ENCODE measurements at places on chromosomes 2 and 18.

DNA sequence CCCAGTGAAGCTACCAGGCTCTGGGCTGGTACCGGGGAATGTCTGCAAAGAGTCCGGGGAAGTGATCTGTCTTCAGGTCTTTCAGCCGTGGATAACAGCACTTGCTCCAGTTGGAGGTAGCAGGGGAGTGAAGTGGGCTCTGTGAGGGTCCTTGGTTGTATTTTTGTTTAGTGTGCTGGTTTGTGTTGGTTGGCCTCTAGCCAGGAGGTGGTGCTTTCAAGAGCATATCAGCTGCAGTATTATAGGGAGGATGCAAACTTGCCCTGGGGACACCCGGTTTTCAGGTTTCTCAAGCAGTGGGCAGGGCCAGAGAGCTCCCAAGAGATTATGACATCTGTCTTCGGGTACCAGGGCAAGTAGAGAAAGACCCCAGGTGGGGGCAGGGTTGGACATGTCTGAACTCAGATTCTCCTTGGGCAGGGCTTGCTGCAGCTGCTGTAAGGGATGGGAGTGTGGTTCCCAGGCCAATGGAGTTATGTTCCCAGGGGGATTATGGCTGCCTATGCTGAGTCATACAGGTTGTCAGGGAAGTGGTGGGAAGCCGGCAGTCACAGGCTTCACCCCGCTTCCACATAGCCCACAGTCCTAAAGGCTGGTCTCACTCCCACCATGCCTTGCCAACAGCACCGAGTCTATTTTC is 34.4 kb downstream of the ACAA2 start:
- no peak for DNase-seq

DNA sequence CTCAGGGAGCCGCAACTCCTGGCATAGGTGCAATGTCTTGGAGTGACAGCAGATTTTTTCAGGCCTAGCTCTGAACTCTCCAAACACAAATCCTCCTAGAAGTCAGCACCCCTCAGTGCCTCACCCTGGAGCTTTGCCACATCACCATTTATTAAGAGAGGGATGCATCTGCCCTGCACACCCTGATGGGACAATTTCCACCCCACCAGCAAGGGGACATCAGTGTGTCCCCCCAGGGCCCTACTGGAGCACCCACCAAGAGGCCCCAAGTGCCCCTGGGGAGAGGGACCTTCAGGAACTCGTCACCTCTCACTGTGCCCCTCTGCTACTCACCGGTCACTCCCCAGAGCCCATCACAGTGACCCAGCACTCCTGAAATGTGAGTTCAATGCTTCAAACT is 144.7 kb downstream of the NDUFA10 start:
- no peak for DNase-seq

DNA sequence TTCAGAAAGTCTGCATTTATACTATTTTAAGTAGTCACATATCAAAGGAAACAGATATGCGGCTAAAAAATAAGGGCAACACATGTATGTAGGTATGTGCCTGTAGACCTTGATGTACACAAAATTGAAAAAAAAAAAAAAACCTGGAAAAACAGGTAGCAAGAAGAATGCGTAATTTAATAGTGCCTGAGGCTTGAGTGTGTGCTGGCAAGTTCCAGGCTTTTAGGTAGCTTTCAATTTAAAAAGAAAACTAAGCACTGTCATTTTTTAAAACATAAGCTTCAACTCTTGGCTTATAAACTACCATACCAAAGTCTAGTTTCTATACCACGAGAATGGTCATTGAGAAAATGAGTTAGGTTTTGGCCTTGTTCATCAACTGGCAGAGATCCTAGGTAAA is 72.3 kb downstream of the OTX1 start:
- no peak for DNase-seq

DNA sequence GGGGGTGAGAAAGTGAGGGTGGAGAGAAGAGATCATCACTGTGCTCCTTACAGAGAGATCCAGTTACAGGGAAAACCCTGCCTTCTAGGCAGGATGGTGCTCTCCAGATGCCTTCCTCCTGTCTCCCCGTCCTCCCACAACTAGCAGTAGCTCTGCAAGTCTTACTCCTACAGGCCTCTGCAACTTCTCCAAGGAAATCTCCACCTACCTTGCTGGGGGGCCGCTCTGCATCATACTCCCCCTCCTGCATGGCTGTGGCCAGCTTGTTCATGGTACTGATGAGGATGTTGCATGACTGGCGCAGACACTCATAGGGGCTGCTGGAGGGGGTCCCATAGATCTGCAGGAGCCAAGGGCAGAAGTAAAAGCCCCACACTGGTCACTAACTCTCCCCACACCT is 14.1 kb downstream of the DCTN1 start:
- no peak for DNase-seq

DNA sequence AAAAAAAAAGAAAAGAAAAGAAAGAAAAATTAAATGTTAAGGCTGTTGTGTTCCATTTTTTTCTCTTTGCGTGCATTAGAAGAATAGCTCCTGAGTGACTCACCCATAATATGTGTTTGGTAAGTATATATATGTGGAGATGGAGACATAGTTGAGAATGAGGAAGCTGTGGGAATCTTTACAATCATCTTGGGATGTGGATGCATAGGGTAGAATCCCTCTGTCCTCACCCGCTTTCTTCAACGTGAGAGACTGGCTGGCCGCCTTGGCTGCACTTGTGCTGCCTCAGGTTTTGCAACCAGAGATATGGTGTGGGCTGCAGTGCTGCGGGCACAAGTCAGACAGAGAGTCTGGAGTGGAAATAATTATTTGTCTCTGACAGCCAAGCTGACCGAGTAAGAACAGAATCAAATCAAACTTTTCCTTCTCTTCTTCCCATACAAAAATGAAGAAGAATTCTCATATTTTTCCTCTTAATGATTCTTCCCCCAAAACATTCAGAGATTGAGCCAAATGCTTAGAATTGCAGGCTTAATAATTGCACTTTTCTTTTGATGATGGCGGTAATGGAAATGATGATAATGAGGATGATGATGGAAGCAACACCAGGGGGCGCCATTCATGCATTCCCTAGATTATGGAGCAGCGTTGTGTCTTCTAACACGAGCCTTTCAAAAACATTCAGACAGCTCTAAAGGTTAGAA is 48.5 kb downstream of the SERPINB7 start:
- DNase-seq = peak; percentile 23

- DNase-seq = no peak
Measured at GRCh38 chr2:119531292-119531691, 7.0 kb upstream of the SCTR start.

DNA sequence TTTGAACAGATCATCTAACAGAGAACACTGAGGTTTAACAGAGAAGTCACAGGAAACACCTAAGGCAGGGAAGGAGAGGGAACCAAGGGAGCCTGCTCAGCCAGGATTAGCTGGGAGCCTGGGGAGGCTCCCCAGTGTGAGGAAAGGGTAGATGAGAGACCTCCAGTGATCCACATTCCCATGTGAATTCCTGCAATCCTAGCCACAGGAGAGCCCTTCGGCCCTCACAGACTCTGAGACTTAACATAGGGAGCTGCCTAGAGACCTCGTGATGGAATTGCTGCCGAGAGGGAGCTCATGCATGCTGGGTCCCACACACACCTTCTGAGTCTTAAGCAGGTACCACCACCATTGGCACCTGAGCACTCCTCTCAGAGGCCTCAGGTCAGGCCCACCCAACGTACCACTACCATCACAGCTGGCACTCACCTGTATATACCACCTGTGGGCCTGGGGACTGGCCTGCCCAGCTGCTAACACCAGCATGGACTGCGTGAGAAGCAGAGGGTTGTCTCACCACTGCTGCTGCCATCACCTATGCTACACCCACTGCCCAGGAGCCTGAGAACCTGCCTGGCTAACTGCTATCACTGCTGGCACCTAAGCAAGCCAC is 225.9 kb upstream of the RASGRP3 start:
- DNase-seq = no peak

- DNase-seq = no peak
Measured at GRCh38 chr2:147439986-147440385, 404.8 kb upstream of the ACVR2A start.

GRCh38 chr2:178328037-178328436 is 122.9 kb downstream of the PRKRA start:
- DNase-seq = no peak

GRCh38 chr2:24238158-24238557 is 63.3 kb downstream of the FAM228A start:
- no peak for DNase-seq

DNA sequence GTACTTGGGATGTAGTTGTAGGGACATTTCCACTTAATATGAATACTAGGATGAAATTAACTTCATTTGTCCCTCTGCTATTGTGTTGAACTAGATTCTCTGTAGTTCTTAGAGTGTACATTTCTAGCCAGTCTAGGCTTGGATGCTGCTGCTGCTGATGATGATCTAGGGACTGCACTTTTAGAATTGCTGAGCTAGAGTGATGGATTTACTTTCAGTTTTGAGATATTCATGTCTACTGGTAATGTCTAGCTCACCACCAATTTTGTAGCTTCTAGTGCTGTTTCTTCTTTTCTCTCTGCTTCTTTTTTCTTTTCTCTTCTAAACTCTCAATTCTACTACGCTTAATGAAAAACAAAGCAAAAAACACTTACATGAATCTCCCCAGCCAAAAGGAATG is 49.4 kb downstream of the MRPS9 start:
- DNase-seq = no peak

- DNase-seq = no peak
Measured at GRCh38 chr2:37849911-37850310, 75.2 kb upstream of the RMDN2 start.

All from HCT116 (cell line).